ENCODE measurements at places on chromosomes 11 and 22.

- no peak for DNase-seq
Measured at GRCh38 chr11:78138694-78139421, 568 bp downstream of the ALG8 start.

DNA sequence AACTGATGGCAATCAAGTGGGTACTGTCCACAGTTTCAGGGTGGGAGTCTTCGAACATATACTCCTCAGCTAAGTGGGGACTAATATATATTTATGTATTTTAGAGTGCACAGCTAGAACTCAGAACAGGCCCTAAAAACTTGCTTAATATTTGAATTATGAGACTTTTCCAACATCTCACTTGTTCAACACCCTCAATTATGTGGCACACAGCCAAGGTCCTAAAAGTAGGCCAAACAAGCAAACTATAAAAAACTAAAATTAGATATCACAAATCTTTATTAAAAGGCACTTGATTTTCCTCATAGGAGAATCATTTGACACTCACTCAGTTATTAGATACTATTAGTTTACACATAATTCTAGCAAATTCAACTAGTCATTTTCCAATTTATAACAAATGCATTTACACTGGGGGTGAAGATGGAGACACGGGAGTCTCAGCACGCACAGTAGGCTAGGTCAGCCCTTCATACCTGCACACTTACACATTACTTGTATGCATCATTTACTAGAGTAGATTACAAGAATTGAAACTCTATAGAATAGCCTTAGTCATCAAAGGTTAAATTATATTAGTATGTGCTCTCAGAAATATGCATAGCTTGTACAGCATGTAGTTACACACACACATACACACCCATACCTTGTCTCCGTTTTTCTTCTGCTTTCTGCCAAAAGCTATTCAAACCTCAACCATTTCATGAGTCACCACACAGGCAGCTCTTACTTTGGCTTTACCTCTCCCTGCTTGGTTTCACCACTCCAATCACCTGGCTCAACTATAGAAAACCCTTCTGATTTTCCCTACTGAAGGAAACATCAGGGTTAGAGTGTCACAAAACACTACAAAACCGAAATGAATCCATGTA, 171.5 kb downstream of the SBF2 start:
- DNase-seq: no peak

- no peak for DNase-seq
Measured at GRCh38 chr11:103628121-103628520, 408.3 kb upstream of the DDI1 start.

DNA sequence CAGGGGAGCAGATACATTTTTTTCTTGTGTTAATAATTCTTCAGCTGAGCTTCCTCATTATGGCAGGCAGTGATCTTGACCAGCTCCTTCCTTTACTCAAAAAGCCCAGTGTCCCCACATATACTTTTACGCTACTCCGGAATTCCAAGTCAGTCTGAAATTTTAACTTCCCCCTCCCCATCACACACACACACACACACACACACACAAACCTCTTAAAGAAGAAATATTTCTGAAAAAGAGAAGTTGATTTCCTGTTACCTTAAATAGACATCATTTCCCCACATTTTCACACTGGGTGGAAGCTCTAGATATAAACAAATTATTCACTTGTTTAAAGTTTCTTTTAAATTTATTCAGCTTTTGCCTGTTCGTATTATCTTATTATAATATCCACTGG, 113.9 kb downstream of the DBX1 start:
- DNase-seq: no peak

- no peak for DNase-seq
Measured at GRCh38 chr11:95522874-95523273, 266.7 kb downstream of the FAM76B start.

DNA sequence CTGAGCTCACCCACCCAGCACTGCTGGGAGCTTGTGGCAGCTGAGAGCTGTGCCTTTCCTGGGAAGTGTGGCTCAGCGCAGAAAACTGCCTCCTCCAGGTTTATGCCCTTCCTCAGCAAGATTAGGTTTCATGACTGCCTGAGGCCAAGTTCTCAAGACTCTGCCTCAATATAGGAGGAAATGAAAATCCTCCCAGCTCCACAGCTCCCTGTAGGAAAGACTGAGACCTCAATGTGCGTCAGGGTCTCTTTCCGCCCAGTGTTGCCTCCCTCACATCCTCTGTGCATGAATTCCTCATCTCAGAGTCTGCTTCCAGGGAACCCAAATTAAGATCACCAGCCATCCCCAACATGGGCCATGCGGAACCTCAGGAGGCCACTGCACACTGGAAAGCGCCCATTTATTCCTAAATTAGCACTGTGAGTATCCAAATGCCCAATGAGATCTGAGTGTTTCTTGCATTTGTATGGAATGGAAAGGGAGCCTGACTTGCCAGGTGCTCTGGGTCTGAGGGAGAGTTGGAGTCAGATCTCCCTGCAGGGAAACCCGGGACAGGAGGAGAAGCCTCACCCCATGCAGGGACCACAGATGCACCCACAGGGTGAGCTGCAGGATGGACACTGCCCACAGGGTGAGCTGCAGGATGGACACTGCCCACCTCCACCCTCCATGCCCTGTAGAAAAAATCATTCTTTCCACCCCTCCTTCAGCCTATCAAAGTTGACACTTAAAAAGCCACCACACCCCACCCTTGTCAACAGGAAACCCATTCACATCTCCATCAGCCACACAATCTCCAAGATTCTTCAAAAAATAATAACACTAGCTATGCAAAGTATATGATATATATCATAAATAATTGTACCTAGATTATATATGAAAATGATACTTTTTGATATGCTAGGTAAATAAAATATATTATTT, 97.4 kb upstream of the IGLL5 start:
- no peak for DNase-seq

GRCh38 chr11:45141631-45142030, 4.8 kb upstream of the PRDM11 start:
- DNase-seq: no peak

GRCh38 chr11:11027288-11027687, 169.4 kb upstream of the ZBED5 start:
- no peak for DNase-seq

DNA sequence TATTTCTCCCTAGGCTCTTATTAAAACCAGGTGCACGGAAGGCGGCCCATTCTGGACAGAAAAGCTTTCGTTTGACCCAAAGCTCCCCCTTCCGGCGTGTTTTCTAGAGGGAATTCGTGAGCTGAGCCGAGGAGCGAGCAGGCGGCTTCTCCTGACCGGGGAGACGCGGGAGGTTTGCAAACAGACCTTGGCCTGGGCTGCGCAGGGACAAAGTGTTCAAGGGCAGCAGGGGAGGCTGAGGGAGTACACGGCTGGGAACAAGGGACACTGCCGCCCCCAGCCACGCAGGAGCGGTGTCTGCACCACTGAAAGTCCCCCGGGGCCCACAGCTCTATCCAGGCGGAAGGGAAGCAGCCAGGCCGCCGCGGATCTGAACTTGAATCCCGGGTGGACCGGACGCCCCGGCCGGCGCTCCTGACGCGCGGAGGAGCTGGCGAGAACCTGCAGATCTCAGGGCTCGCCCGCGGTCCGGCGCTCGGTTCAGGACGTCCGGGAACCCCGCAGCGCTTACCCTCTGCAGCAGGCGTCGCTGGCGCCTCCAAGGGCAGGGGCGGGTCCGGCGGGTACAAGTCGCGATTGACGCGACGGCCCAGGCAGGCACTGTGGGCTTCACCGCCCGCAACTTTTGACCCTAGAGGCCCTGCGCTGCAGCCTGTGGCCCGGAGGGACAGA, 101.9 kb downstream of the WT1 start:
- no peak for DNase-seq

GRCh38 chr11:383431-383830, 10.6 kb upstream of the PKP3 start:
- no peak for DNase-seq

DNA sequence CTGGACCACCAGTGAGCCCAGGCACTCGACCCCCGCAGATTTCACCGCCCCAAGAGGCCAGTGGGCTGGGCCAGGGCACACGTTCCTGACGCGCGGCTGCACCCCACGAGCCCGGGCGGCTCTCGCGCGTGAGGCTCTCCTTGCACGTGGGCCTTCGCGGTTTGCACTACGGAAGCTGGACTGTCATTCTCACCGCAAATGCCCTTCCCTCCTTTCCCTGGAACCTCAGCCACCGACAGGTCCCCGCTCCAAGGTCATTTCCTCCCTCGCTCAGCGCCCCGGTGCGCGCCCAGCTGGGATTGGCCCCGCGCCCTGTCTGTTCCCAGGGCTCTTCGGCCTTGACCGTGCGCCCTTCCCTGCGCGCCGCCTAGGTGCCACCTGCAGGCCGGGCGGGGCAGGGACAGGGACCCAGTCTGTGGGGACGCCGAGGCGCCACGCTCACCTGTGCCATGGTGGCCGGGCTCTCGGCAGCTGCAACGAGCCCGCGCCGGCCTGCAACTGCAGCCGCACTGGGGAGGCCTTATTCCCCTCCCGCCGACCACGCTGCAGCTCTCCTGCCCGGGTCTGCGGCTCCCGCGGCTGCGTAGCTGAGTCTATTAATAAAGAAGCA, 2.1 kb upstream of the CPT1A start:
- DNase-seq: peak; percentile 22

DNA sequence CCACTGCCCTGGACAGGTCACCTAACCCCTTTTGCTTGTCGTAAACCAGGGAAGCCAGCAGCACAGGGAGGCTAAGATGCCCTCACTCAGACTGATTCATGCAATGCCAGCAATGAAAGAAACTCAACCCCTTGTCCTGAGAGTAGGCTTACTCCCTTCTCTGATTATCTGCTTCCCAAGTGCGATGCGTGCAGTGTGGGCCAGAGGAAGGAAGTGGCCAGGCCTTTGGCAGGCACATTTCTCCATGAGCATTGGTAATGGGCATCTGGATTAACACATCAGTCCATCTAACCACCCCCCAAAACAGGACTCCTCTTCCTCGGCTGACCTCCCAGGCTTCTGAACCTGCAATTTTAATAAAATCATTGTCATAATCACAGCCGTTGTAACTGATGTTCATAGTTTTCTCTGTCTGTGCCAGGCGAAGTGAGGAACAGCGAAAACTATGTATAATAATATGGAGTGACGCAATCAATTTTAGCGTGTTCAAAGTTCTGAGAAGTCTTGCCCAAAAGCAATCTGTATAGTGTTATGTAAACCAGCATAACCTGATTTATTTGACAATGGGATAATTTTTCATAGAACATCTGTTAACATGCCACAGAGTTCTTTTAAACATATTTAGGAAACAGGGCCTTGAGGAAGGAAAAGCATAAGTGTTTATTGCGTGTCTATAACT, 33.9 kb downstream of the TST start:
- DNase-seq: no peak

- DNase-seq: no peak
Measured at GRCh38 chr22:24146194-24146616, 35.1 kb upstream of the SUSD2 start.

DNA sequence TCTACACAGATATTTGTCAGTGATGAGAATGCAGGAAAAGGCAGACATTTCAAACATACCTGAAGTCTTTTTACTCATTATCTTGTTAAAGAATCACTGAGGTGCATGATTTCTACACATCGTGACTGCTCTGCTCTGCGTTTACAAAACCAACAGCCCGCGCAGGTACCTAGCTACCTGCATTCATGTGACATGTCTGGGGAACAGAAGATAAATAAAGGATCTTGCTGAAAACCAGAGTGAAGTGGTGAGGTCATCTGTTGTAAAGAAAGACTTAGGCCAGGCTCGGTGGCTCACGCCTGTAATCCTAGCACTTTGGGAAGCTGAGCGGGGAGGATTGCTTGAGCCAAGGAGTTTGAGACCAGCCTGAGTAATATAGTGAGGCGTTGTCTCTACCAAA, 15.7 kb downstream of the ASPHD2 start:
- DNase-seq: no peak

DNA sequence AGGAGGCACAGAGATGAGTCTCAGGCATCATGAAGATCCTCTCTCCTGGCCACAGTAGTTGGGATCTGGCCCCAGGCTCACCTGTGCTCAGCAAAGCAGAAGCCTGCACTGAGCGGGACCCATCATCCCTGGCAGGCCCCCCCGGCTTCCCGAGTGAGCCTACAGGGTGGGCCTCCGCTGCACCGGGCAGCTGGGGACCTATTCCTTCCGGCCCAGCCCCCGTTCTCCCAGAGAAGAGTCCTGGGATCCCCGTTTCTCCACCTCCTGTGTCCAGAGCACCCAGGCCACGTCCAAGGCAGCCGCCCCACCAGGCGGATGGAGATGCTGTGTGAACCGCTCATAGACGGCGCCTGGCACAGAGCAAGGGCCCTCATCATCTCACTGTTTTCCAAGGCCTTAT, 52.5 kb downstream of the ANO1 start:
- no peak for DNase-seq
